ENCODE measurements at places on chromosomes 12 and 14.

- no peak for DNase-seq
Observed at GRCh38 chr14:29674566-29675285, 252.9 kb downstream of the PRKD1 start.

- DNase-seq: no peak
Observed at GRCh38 chr14:101508948-101509729, 52.2 kb upstream of the DIO3 start.

DNA sequence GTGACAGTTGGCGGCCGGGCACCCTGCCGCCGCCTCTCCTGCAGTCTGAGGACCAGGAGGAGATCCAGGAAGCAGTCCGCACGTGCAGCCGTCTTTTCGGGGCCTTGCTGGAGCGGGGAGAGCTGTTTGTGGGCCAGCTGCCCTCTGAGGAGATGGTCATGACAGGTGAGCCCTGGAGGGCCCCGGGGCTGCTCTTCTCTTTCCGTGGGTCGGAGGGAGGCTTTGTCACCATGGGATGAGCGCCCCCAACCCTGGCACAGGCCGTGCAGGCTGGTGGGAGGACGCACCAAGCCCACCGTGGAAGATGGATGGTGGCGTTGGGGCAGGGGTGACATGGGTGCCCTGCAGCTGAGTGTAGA lies 532 bp downstream of the NOC4L start:
- no peak for DNase-seq

- no peak for DNase-seq
Observed at GRCh38 chr14:71361874-71362273, 454.6 kb downstream of the PCNX1 start.

DNA sequence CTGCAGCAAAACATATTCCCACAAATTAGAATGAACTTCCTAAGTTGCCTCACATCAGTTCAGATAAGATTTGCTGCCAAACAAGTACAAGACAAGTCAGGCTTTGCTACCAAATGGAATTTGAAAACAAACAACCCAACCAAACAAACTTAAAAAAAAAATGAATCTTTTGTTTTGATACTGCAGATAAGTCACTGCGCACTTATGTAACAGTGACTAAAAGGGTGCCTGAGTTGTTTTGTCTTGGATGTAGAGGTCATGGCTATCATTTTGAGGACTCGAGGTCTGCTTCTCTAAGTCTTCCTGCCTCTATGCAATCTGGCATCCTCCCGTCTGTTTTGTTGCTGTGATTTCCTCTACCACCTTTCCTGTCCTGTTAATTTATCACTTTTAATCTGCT lies 11.1 kb upstream of the EPS8 start:
- no peak for DNase-seq

DNA sequence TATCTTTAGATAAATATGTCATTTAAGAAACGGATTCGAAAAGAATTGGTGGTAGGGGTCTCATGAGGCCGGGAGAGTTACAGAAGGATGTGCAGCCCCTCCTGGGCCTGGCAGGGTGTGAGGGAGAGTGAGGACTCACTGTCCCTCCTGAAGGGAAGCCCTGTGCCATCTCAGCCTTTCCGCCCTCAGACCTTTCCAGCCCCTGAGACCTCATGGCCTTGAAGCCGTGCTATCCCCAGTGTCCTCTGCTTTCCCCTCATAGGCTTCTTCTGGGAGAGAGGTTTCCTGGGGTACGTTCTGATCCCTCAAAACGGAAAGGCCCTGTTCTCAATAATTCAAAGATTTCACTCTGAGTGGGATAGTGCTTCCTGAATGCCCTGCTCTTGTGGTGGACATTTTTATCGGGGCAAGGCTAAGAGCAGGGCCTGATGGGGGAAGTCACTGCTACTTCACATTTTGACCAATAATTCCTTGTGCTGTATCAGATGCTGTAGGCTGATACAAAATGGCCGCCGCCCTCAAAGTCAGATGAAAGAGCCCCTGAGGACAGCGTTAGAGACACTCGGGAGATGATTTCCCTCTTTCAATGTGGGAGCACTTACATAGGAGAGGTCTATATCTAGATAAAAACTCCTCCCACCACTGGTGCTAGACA lies 1.3 kb downstream of the CD4 start:
- DNase-seq: no peak

GRCh38 chr12:69338120-69338859 lies 9.9 kb upstream of the LYZ start:
- DNase-seq: no peak

DNA sequence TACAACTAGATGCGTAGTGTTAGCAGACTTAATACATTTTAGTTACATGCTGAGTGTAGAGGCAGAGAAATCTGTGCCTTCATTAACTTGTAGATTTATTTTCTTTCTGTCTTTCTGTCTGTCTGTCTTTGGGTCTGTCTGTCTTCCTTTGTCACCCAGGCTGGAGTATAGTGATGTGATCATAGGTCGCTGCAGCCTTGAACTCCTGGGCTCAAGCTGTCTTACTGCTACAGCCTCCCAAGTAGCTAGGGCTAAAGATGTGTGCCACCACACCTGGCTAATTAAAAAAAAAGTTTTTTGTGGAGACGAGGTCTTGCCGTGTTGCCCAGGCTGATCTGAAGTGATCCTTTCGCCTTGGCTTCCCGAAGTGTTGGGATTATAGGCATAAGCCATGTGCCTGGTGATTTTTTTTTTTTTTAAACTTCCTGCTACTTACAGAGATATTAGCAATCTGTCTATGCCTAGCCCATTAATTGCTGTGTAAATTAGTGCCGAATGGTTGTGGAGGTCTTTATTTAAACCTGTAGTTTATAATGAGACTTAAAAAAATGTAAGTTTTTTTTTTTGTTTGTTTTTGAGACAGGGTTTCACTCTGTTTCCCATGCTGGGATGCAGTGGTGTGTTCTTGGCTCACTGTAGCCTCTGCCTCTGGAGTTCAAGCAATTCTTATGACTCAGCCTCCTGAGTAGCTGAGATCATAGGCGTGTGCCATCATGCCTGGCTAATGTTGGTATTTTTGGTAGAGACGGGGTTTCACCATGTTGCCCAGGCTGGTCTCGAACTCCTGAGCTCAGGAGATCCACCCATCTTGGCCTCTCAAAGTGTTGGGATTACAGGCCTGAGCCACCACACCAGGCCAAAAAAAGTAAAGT lies 22.8 kb downstream of the ERC1 start:
- no peak for DNase-seq

- DNase-seq: no peak
Observed at GRCh38 chr12:25018146-25018545, 69.2 kb upstream of the BCAT1 start.

DNA sequence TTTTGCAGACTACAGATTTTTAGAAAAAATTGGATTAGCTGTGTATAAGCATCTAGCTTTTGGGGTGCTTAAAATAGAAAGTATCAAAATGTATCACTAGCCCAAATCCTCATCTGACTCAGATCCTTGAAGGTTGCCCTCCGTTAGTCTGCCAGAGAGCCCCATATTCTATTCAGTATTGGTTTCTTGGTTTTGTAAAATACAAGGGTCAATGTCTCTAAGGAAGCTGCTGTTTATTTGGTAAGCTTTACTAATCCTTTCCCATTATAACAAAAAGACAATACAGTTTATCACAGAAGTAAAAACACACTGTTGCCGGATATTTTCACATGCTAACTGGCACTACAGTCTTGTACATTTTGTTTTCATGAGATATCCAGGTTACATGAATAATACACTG lies 92.8 kb upstream of the PTHLH start:
- no peak for DNase-seq

DNA sequence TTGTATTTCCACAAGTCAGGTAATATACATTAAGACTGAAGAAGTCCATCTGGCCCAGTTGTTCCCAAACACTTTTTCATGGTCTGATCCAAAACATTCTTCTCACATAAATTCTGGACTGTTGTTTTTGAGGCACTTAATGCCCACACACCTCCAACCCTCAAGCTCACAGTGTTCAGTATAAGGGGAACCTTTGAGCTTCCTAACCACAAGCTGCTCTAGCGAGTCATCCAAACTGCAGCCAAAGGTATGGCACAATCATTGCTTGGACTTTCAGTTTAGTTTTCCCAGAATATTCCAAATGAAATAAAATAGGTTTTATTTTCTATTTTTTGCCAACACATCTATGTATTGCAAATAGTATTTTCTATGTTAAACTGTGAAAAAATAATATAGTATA lies 103.0 kb downstream of the PUS7L start:
- no peak for DNase-seq

- no peak for DNase-seq
Observed at GRCh38 chr12:78671295-78671694, 193.3 kb upstream of the SYT1 start.

DNA sequence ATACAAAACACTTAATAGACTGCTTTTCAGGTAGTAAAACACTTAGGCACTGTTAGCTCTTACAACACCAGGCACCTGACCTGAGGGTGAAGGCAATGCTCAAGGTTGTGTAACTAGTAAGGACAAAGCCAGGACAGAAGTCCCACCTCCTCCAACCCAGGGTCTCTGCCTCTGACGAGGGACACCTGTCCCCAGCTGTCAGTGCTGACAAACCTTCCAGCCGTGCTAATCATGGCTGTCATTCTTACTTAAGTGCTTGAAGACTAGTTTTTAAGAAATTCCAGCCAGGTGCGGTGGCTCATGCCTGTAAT lies 62.5 kb upstream of the MAX start:
- no peak for DNase-seq

DNA sequence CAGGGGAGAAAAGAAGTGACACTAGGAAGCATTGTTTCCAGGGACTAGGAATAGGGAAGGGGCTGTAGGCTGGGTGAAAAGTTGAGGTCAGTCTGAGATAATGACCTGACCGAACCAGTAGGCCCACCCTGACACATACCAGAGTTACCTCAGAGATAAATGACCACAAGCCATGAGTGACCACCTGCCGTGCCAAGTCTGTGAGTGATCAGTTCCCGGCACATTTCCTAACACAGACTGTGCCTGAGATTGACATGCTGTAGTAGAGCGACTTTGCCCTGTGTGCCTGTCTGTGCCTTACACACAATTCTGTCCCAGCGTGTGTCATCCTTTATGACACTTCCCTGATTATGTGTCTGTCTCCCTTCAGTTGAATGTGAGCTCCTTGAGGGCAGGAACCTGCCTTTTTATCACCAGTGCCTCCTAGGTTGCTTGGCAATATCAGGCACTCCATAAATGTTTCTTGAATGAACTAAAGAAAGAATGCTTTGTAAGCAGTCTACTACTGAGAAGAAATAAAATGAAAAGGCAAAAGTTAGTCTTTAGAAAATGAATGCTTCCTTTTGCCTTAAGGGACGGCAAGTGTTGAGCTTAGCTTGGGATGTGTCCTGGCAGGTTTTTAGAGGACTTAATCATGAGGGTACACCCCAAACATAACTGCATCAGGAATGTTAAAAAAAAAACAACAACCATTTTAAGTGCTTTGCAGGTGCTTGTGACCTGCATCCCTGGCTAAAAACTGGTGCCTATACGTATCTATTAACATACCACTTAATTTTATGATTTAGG lies 9.6 kb upstream of the SSPN start:
- no peak for DNase-seq

GRCh38 chr12:106246891-106247673 lies 738 bp downstream of the CKAP4 start:
- peak; percentile 66 for DNase-seq

- DNase-seq: no peak
Observed at GRCh38 chr12:13117029-13117428, 13.6 kb upstream of the GSG1 start.

GRCh38 chr14:26389646-26390508 lies 208.0 kb downstream of the NOVA1 start:
- DNase-seq: no peak

Measured in naive thymus-derived CD4-positive, alpha-beta T cell (primary cell).